ENCODE measurements at places on chromosomes 4 and X.

DNA sequence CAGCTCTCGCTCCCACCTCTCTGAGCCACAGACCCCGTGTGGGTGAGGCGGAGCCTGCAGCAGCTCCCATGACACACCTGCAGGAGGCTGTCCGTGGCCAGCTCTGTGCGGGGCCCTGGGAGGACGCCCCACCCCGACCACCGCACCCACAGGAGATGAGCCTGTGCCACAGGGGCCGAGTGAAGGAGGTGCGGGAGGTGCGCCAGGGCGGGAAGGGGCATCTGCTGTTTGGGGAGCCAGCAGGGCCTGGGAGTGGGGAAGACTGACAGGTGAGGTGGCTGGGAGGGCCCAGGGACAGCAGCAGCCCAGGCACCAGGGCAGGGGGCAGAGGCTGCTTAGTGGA lies 52.0 kb downstream of the ACOX3 start:
- no peak for DNase-seq

- no peak for DNase-seq
Observed at GRCh38 chr4:137647375-137647774, 115.1 kb upstream of the PCDH18 start.

GRCh38 chr4:66376921-66377320 lies 706.6 kb upstream of the EPHA5 start:
- DNase-seq, result no peak

DNA sequence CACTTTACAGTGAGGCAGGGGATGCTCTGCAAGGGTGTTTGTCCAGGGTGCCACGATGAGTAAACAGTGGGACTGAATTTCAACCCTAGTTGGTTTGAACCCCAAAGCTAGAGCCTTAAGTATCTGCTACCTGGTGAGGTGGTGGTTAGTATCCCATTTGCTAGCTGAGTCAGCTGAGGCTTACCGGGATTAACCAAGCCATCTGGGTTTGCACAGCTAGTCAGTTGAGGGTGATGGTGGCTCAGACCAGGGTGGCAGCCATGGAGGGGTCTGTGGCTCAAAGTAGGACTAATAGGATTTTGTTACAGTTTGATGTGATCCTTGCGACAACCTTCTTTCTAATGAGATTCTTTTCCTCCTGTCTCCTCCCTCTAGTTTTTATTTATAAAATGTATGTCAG lies 1.9 kb downstream of the EVC start:
- DNase-seq, result no peak

DNA sequence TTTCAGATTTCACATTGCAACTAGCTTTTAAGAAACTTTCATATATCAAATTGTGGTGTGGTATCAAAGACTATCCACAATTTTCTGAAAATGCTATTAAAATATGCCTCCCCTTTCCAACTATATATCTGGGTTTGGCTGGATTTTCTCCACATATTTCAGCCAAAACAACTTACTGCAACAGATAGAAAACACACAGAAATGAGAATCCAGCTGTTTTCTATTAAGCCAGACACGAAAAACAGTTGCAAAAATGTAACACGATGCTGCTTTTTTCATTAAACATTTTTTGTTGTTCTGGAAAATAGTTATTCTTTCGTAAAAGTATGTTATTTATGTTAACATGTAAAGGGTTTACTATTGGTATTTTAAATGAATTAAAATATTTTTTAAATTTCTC lies 33.1 kb downstream of the DCTD start:
- DNase-seq, result no peak

DNA sequence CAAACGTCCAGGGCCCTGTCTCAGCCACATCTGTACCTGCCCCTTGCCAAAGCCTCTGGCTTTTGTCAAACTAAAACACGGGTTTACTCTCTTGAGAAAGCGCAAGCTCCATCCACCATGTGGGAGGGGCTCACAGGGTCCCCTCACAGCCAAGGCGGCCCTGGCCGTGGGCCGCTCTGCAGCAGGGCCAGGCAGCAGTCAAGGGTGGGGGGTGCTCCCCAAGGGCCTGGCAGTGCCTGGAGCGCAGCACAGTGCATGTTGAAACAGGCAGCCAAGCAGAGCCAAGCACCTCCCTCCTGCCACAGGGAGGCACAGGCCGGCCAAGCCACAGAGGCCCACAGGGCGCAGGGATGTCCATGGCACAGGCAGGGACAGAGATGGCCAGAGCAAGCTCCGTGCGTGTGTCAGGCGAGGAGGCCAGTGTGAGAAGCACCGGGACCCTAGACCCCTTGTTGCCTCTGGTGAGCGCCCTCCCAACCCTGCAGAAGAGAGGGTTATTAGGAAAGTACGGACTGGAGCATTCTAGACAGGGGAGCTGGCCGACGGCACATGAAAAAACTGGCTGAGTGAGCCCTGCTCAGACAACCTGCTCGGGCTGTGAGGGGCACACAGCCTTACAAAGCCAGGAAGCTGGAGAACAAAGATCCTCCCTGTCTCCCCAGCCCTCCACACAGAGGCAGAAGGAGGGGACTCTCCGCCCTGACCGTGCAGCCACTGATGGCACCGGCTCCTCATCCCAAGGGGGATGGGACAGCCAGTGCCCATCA lies 39.0 kb downstream of the FAM53A start:
- no peak for DNase-seq

DNA sequence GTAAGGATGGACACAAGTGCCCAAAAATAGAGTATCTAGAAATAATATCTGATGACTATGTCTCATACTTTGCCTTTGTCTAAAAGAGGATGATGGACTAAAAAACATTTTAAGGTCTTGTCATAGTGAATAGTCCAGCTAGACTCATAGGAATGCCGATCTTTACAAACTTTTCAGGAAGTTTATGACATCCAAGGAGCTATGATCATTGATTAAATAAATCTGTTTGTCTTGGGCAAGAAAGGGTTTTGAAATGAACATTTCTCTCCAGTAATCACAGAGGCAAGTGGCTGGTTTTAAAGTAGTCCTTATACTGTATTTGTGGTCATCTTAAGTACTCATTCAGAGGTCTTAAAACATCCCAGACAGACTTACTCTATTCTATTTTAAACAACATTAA lies 109.8 kb downstream of the MAPK10 start:
- no peak for DNase-seq

- no peak for DNase-seq
Observed at GRCh38 chr4:141792164-141792563, 155.8 kb downstream of the IL15 start.

- DNase-seq, result peak; percentile 22
Observed at GRCh38 chr4:154082760-154083535, 294.1 kb upstream of the SFRP2 start.

GRCh38 chr4:19971829-19972228 lies 279.9 kb upstream of the SLIT2 start:
- no peak for DNase-seq

DNA sequence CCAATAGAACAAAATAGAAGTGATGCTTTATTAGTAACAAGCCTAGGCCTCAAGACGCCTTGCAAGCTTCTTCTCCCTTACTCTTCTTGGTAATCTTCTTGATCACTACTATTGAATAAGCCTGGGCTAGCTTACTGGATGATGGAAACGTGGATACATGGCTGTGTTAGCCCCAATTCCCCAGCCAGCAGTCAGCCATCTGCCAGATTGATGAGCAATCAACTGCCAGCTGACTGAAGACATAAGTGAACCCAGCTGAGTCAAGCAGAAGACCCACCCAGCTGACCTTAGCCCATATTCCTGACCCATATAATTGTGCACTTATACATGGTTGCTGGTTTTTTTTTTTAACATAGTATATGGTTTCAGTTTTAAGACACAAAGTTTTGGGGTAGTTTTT lies 130.4 kb downstream of the DHX15 start:
- DNase-seq, result no peak

DNA sequence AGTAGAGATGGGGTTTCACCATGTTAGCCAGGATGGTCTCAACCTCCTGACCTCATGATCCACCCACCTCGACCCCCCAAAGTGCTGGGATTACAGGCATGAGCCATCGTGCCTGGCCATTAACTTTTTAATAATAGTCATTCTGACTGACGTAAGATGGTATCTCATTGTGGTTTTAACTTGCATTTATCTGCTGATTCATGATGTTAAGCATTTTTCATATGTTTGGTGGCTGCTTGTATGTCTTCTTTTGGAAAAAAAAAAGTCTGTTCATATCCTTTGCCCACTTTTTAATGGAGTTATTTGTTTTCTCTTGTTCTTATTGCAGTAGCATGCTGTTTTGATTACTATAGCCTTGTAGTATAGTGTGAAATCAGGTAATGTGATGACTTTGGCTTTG lies 45.8 kb downstream of the ANXA10 start:
- DNase-seq, result peak; percentile 33

DNA sequence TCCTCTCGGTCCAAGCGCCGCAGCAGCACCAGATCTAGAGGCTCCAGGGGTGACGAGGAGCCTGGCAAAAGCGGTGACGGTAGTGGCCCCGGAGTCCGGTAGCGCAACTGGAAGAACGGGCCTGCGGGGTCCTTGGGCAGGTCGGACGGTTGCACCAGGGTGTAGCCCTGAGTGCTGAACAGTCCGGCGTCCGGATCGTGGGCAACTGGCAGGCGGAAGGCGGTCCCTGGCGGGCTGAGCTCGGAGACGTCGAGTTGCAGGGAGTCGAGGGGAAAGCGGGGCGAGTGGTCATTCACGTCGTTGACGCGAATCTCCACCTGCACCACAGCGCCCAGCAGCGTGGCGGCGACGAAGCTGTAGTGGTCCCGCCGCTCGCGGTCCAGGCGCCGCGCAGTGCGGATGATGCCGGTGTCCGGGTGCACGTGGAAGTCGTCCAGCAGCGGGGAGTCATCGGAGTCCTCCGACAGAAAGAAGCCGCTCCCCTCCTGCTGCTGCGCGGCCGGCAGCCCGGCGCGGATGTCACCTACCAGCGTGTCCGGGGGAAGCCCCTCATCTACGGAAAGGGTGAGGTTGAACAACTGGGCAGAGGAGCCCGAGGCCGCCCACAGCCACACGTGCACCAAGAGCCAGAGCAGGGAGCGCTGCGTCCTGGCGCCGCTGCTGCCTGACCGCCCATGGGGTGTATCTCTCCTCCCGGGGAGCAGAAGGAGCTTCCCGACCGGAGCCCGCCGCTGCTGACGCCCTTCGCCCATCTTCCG lies 837 bp downstream of the DCHS2 start:
- peak; percentile 4 for DNase-seq

DNA sequence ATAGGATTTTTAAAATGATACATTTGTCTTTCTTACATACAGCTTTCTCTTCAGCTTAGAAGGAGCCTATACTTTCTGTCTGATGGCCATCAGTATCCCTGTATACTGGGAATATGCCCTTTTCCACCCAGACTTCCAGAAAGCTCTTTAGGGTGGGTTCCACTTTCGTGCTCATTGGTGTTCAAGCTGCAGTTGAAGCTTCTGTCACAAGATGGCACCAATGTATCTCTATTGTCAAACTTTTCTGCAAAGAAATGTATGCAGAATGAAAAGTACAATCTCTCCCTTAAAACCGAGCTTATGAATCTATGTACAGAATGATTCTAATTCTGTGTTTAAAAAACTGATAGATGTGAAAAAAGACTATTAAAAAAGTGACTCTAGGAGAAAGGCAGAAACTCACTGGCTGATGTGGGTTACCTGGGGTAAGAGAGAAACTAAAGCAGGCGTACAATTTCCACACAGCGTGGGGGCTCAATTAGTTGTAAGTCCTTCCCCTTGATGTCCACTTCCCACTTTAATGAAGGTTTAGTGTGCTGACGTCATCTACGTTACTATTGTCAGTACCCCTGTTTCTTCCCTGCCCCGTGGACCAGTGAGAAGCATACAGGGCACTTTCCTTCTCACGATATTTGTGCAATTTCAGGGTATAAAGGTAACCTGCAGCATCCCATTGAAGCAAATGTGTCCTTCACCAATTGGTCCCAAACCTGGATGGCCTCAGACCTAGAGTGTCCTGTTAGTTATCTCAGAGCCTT lies 57.3 kb upstream of the TCEAL2 start:
- DNase-seq, result peak; percentile 25

DNA sequence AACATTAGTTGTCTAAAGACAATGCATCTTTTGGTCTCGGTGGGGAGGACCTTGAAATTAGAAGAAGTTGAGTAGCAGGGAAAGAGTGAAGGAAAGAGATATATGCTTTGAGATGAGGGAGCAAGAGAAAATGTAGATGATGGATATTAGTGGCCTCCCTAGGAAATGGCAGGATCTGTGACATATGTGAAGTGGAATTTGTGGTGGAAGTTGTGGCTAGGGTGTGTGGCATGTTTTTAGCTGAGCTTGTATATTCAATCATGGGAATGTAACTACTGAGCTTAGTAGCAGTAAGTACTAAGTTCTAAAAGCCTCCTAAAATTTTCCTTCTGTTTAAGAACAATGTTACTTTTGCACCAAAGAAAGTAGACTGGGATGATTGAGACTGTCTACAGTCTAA lies 382.8 kb upstream of the CTSO start:
- DNase-seq, result no peak

DNA sequence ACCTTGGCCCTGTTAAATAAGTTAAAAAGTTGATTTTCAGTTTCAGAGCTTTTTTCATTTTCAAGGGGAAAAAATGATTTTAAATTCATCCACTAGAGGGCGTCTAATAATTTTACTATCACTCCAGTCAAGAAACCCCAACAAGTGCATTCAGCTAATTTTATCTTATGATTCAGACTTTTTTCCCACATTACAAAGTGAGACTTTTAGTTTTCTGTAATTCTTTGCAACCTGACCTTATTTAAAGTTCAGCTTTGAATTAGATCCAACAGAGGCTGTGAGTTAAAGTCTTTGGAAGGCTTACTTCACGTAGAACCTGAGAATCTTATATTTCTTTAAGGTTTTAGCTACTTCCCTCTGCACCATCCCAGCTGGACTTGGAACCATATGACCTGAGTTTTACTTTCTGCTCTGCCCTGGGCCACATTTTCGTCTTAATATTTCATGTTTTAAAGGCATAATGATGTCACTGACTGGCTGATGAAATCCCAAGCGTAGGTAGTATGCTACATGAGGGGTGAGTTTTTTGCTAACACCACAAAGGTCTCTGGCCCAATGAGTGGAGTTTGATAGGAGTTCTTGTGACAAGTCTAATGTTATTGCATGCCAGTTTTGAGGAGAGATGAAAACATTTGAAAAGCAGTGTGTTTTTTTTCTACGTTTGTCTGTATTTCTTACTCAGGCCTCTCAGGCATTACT lies 7.2 kb downstream of the GNRHR start:
- peak; percentile 77 for DNase-seq

GRCh38 chr4:26056406-26056805 lies 142.4 kb downstream of the SMIM20 start:
- DNase-seq, result no peak

DNA sequence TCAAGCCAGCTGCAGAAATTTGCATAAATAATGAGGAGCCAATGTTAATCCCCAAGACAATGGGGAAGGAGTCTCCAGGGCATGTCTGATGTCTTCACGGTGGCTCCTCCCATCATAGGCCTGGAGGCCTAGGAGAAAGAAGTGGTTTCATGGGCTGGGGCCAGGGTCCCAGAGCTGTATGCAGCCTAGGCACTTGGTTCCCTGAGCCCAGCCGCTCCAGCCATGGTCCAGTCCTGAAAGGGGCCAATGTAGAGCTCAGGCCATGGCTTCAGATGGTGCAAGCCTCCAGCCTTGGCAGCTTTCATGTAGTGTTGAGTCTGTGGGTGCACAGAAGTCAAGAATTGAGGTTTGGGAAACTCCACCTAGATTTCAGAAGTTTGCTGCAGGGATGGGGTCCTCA lies 628.2 kb upstream of the GRIA3 start:
- no peak for DNase-seq

Data from hematopoietic multipotent progenitor cell treated with erythropoietin and hydrocortisone succinate and interleukin-3 and kit ligand, for 4 days (in vitro differentiated cells).